Activated CD8-positive, alpha-beta memory T cell treated with anti-CD3 and anti-CD28 coated beads for 48 hours (primary cell): ENCODE measurements at places on chromosomes 6 and 20.

GRCh38 chr6:170048615-170049256, 242.1 kb downstream of the DLL1 start:
- no peak for DNase-seq

DNA sequence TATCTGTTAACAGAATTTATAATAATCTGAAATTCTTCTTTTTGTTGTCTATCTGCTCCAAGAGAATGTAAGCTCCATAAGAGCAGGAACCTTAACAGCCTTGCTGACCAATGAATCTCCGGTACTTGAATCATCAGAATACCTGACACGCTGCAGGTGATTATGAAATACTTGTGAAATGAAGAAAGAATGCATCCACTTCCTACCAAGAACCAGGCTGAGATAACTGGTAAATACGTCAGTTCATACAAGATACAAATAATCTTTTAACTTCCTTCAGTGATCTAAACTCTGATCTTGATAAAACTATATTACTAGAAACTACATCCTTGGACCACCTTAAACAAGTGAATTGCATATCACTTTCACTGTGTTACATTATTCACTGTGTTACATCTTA, 116.2 kb downstream of the MAP3K5 start:
- DNase-seq, result no peak

DNA sequence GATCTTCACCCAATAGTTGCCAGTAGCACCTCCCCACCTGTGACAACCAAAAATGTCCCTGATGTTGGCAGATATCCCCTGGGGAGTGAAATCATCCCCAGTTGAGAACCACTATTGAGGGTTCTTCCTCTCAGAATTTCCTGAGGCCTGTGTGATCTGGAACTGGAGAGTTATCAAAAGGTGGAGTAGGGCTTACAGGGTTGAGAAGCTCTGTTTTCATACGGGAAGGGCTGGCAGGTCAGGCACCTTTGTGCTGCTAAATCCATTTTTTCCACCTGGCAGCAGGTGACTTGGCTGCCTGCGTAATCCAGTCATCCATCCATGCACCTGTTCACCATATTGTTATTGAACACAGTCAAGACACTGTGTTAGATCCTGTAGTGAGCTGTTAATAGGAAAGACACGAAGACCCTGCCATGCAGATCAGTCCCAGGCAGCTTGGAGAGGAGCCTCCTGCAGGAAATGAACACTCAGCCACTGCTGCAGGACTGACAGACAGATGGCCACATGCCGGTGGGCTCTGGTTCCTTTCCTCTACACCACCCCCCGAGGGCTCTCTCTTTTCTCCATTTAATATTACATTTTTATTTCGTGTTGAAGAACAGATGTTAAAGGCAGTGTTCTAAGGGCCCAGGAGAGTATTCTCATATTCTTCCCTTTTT, 5.4 kb downstream of the DUSP22 start:
- DNase-seq, result no peak

GRCh38 chr20:50142812-50143211, 10.7 kb downstream of the PEDS1 start:
- DNase-seq, result no peak

GRCh38 chr6:169849396-169849795, 98.0 kb downstream of the ERMARD start:
- no peak for DNase-seq

DNA sequence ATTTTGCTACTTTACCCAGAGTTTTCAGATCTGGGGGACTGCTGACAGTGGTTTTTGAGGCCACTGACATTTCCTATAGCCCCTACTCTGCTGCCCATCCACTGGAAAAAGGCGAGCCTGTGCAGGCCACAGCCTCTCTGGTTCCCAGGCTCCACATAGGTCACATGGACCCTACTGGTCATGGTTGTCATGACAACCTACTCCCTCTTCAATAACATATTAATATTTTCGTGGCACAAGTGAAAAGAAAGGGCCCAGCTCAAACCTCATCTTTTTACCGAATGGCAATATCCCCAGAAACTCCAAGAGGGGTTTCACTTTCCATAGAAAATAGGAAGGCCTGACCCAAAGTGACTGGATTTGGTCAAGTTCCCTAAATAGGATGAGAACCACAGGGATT, 11.0 kb upstream of the FOXO3 start:
- DNase-seq, result no peak

DNA sequence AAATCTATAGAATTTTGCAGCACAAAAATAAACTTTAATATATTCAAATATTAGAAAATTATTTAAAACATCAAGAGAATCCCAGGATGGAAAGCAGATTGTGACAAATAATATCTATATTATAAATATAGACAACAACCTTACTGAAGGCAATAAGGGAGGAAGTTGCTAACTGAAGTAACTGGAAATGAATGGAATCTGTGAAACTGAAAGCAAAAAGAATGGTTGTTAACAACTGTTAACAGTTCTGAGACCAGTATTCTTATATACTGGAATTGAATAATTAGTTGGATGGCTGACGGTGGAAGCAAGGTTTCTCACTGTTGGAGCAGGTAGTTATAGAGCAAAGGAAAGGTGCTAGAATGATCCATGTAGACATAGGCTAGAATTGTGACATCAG, 220.4 kb downstream of the PLCB1 start:
- DNase-seq, result no peak

GRCh38 chr6:118791499-118791898, 102.5 kb upstream of the ASF1A start:
- no peak for DNase-seq
